Hematopoietic multipotent progenitor cell treated with erythropoietin and hydrocortisone succinate and interleukin-3 and kit ligand, for 6 days (in vitro differentiated cells): ENCODE measurements at places on chromosomes 3 and 15.

- DNase-seq = no peak
Observed at GRCh38 chr3:32968920-32969389, 17.5 kb downstream of the CCR4 start.

DNA sequence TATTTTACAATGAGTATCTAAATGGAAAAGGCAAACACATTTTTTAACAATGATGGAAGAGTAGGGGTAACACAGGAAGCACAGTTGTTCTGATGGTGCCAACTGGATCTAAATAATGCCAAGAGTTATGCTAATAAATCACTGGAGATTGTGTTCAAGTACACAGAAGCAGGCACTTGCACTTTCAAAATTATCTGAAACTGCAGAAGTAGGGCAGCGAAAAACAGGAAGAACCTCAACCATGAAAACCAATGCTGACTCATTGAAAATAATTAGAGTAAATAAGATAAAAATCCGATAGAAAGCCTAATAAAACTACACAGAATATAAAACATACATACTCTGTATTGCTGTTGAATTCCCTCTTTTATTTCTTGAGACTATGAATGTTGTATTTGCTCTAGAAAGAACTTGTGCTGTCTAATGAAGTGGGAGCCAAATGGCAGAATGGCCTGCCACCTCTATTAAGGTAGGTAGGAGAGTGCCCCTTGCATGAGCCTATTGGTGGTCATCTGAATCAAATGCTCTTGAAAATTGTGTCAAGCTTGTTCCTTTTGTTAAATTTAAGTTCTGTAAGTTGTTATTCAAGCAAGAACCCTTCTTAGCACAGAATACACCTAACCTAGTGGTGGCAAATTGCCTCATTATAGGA is 93.7 kb downstream of the ABI3BP start:
- DNase-seq = peak; percentile 46

GRCh38 chr3:17137321-17137826 is 252.6 kb downstream of the PLCL2 start:
- DNase-seq = no peak

GRCh38 chr3:65538101-65538500 is 500.6 kb downstream of the MAGI1 start:
- no peak for DNase-seq

DNA sequence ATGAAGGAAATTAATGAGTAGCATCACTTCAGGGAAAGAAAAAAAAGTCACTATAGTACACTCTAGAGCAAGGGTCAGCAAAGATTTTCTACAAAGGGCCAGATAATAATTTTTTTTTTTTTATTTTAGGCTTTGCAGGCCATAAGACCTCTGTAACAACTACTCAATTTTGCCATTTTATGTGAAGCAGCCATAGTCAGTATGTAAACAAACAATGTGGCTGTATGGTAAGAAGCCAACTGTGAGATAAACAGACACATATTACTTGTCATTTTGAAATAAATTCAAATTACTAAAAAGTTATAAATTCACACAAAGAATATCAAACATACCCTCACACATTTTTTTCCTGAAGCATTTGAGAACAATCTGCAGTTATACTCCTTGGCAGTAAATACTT is 40.6 kb downstream of the SCAPER start:
- DNase-seq = no peak

DNA sequence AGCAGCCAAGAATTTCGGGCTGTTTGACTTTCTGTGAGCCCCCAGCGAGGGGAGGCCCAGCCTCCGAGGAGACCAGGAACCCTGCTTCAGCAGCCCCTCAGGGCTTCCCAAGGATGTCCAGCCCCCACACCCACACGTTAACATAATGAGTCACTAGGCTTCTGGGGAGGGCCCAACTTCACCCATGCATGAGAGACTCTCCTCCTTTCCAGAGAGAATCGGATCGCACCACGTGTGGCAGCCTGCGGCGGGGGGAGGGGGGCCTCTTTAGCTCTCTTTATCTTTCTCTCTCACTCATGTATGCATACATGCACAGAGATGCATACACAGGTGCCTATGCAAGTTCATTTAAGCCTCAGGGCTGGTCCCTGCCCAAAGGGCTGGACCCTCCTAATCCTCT is 3.1 kb upstream of the AP2M1 start:
- no peak for DNase-seq

- no peak for DNase-seq
Observed at GRCh38 chr15:27328186-27328585, 357.2 kb downstream of the GABRG3 start.

GRCh38 chr15:87827131-87827530 is 429.4 kb downstream of the NTRK3 start:
- no peak for DNase-seq

DNA sequence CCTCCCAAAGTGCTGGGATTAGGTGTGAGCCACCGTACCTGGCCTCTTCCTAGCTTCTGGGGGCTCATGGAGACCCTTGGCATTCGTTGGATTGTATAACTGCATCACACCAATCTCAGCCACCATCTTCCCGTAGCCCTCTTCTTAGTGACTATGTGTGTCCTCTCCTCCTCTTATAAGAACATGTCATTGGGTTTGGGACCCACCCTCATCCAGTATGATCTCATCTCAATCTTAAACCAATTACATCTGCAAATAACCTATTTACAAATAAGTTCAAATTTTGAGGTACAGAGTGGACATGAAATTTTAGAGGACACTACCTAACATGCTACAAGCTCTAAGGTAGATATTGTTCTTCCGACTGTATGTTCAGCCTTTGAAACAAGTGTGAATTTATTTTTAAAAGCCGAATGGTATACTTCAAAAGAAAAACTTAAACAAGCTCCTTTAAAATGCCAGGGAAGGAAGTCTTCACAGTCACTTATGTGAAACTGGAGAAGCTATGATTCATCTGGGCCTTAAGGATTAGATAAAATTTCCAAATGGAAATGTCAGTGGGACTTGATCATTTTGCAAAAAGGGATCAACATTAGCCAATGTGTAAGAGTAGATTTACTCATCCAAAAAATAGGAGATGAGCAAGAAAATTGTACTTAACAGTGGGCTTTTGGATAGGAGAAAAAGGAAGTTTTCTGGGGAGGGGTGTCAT is 225.7 kb downstream of the MEX3B start:
- DNase-seq = no peak

- DNase-seq = no peak
Observed at GRCh38 chr15:52352086-52352485, 56.5 kb upstream of the MYO5C start.

GRCh38 chr15:62739507-62739906 is 303.0 kb upstream of the TPM1 start:
- DNase-seq = no peak

DNA sequence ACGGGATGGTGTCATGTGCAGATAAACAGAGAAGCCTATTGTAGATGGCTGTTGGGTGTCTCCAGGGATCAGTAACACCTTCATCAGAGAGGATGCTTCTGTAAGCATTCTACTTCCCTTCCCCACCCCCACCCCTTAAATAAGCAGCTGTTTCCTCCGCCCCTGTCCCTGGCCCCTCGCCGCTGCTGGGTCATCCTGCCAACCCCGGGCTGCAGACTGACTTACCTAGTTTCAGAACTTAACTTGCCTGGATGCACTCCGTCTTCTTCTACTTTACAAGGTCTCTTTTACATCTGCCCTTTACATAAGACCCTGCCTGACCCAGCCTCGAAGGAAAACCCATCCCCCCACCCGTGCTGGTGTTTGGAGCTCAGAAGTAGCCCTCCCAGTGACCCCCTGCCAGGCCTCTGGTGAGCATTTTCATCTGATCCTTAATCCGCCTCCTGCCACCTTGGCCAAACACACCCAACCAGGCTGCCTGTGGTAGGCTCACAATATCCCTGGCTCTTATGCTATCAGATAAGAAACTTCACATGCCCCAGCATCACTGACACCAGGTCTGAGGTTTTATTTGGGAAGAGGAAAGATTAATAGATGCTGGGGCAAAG is 103.0 kb upstream of the HES1 start:
- no peak for DNase-seq
